ENCODE measurements at places on chromosomes 7 and 10.

- no peak for DNase-seq
Observed at GRCh38 chr7:17665029-17665428, 275.3 kb downstream of the SNX13 start.

GRCh38 chr10:59517996-59518395 is 155.6 kb upstream of the FAM13C start:
- no peak for DNase-seq

GRCh38 chr10:75955973-75956502 is 524.6 kb downstream of the LRMDA start:
- DNase-seq: no peak

DNA sequence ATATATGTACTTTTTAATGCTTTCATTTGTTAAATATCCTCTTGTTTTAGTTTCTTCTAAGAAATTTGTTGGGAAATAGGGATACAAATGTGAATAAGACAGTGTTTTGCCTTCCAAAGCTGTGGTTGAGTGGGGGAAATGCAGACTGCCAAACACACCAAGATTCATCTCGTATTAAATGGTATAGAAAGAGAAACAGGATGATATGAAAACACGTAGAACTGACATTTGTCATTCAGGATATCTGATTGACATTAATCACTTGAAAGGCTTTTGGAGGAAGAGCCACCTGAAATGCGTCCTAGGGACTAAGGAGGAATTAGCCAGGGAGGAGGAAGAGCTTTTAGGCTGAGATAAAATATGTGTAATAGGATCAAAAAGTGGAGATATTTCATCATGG is 287.4 kb upstream of the SEMA3C start:
- DNase-seq: no peak

DNA sequence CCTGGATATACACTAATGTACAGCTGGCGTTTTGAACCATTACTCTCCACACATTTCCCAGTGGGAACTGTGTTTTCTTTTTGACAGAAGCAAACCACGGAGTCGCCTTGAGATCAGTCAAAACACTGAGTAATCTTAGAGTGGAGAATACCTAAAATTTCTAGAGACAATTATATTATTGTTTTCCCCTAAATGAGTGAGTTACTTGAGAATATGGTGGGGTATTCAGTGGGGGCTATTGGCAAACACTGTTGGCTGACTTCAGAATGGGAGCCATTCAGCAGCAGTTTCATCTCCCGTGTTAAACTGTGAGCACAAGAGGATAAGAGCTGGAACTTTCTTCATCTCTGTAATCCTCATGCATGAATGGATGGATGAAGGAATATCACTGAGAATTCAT is 6.2 kb downstream of the IL2RA start:
- no peak for DNase-seq

- DNase-seq: no peak
Observed at GRCh38 chr10:79224992-79225391, 122.3 kb upstream of the PPIF start.

DNA sequence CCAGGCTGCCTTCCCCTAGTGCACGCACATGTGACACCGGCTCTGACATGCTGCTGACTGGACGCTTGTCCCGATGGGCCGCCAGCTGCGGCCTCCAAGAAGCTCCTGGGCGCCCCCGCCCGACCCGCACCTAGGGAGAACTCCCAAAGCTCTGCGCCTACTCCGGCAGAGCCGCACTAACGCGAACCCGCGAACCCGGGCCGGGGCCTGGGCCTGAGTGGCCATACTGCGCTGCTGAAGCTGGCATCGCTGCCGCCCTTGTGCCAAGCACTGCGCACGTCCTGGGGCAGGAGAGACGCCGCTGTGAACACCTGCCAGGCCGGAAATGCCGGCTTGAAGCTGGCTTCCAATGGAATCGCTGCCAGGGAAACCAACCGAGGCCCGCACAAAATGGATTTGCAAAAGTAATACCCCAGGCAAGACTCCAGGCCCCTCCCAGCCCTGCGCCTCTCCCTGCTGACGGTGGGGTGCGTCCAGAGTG is 85.1 kb downstream of the WASHC2A start:
- DNase-seq: no peak

GRCh38 chr7:121187222-121187621 is 141.6 kb upstream of the WNT16 start:
- no peak for DNase-seq

DNA sequence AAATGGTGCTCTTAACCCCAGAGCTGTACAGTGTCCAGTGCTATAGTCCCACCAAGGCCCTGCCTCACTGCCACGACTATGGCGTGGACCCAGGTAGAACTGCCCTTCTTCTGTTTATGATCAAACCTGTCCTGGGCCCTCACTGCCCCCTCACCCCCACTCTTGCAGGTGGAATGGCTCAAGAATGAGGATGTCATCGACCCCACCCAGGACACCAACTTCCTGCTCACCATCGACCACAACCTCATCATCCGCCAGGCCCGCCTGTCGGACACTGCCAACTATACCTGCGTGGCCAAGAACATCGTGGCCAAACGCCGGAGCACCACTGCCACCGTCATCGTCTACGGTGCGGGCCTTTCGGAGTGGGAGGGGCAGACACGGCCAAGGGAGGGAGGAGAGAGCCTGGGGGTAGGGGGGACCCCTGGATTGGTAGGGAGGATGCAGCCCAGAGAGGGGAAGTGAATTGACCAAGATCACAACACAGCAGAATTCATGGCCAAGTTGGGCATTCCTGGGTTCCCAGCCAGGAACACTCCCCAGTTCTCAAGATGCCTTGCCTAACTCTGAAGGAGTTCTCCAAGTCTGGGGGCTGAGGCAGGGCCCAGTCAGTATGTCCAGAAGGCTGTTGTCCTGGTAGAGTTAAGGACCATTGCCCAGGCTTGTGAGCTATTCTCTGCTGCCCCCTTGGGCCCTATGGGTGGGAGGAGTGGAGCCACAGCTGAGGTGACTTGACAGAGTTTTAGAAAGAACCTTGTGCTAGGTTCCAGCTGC is 32.4 kb upstream of the SLC29A3 start:
- DNase-seq: no peak

DNA sequence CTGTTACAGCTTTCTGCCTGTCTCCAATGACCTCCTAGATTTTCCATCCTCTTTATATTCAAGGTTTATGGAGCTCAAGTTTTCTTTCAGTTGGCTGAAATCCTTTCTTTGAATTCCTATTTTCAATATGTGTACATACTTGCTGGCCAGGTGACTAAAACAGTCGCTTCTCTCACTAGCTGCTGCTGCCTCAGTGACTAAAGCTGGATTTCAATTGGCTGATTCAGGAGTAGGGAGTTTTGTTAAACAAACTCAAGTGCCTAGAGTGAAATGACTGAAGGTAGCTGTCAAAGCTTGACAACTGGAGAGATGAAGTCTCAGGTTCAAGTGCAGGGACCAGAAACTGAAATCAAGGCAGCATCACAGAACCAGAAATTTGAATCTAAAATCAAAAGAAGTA is 6.7 kb upstream of the POLR1F start:
- no peak for DNase-seq

- no peak for DNase-seq
Observed at GRCh38 chr10:31622978-31623377, 304.0 kb downstream of the ZEB1 start.

- no peak for DNase-seq
Observed at GRCh38 chr7:130649004-130649790, 19.4 kb downstream of the COPG2 start.

GRCh38 chr10:101403161-101403560 is 49.2 kb downstream of the BTRC start:
- no peak for DNase-seq

DNA sequence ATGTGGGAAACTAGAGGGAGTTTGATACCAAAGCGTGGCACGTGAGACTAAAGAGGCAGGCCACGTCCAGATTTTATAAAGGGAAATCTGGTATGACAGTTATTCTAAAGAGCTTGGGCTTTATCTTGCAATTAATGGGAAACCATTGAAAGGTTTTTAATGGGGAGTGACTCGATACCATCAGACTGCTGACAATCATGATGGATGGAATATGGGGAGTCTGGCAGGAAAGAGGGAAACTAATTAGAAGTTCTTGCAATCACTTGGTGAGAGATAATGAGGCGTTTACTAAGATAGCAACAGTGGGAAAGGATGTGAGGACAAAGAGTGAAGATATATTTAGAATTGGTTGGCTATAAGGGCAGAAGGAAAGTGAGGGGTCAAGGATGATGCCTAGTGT is 94.0 kb downstream of the MBL2 start:
- no peak for DNase-seq

Measured in smooth muscle cell of the brain vasculature (primary cell).